ENCODE measurements at places on chromosomes 7 and 10. TPM values are rescaled to one million over a fixed set of nuclear protein-coding genes. Genes with fewer than 3 reads are reported as not detected.

The NUTM2A gene
- 0.89 TPM for total RNA-seq

The CDHR3 gene
- 8.2 TPM for total RNA-seq

The NKX2-3 gene
- not detected for total RNA-seq

The FRMD4A gene
- 98.0 TPM for total RNA-seq

The ZCCHC24 gene
- total RNA-seq: 150 TPM

The PLEKHS1 gene
- total RNA-seq: 0.22 TPM

The CALHM3 gene
- total RNA-seq: not detected

The COL26A1 gene
- total RNA-seq: 0.09 TPM

Measured in sciatic nerve (tissue), 2 donors.